ENCODE measurements at places on chromosomes 4 and X.

- DNase-seq: no peak
Observed at GRCh38 chr4:52833941-52834525, 28.1 kb upstream of the RASL11B start.

GRCh38 chr4:109406337-109406931 lies 27.2 kb upstream of the SEC24B start:
- DNase-seq: no peak

DNA sequence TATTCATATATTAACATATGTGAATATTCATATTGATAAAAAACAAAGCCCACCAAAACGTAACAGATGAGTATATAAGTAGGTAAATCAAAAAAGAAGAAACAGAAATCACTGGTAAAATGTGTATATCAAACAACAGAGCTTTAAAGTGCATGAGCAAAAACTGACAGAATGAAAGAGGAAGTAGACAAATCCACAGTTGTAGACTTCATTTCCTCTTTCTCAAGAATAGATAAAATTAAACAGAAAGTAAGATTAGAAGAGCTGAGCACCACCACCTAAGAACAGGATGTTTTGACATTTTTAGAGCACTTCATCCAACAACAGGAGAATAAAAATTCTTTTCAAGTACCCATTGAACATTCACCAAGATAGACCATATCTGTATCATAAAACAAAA lies 64.6 kb downstream of the CNKSR2 start:
- no peak for DNase-seq

DNA sequence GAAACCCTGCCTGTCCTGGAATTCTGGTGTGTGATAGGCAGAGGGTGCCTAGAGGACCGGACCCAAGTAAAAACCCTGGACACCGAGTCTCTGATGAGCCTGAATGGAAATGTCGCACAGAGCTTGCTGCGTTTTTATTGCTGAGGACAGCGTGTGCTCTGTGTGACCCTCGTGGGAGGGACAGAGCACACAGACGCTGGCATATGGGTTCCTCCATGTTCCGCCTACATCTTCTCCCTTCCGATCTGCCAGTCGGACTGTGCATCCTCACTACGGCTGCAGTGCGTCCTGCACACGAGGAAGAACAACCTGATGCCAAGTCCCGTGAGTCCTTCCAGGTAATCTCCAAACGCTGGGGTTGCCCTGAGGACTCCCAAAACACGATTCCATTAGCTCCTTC lies 68.3 kb downstream of the AFAP1 start:
- DNase-seq: no peak

DNA sequence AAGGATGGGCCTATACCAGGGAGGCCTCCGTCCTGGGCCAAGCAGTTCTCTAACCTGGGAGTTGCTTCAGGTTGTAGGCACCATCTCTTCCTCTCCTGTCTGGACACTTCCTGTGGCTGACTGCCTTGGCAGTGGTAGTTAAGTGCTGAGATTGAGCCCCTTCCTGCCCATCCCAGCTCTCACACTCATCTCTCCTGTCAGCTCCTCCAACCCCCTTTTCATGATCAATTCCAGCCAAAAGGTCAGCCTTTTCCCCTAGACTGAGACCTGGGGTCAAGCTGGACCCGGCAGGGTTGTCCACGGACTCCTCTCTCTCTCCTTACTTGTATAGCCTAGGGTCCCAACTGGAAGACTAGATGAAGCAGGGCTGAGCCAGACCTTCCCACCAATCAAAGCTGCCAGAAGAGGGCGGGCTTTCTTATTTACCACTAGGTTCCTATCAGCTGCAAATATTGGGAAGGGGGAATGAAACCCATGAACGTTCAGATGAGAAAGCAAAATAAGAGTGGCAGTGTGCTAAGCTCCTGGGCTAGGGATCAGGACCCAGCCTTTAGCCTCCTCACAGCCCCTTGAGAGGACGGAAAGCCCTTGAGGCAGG lies 34.5 kb downstream of the KDM5C start:
- no peak for DNase-seq

DNA sequence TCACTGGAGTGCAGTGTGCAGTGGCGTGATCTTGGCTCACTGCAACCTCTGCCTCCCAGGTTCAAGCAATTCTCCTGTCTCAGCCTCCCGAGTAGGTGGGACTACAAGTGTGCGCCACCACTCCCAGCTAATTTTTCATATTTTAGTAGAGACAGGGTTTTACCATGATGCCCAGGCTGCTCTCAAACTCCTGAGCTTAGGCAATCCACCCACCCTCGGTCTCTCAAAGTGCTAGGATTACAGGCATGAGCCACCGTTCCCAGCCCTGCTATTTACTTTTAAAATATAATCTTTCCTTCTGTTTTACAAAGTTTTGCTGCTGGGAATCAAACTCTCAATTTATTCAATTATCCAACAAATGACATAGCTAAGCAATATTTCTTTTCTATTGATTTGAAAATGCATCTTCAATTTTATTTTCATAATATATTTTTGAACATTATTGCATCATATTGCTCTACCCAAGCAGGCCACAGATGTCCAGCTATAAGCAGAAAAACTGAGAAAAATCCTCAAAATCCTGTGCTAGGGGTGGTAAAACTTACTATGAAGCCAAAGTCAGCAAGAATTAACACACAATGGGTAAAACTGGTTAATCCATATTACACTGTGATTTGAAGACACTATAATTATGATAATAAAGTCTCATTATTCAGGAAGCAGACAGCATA lies 5.2 kb downstream of the TIFA start:
- no peak for DNase-seq

DNA sequence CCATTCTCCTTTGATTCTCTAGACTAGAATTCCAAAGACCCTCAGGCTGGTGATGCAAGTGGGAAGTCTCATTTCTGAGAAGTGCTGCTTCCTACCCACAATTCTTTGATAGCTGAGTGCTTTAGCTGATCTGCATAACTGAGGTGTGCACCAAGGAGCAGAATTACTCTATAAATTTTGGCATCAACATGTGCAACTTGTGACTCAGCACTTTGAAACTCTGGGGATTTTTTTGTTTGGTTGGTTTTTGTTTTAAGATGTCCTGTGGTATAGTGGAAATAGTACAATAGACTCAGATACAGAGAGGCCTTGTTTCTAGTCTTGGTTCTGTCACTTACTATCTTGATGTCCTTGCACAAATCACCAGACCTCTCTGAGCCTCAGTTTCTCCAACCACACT lies 148.4 kb downstream of the AR start:
- DNase-seq: no peak

GRCh38 chrX:10199212-10199611 lies 42.4 kb downstream of the CLCN4 start:
- DNase-seq: no peak

GRCh38 chr4:165328101-165328425 lies 594 bp downstream of the MSMO1 start:
- DNase-seq: no peak

DNA sequence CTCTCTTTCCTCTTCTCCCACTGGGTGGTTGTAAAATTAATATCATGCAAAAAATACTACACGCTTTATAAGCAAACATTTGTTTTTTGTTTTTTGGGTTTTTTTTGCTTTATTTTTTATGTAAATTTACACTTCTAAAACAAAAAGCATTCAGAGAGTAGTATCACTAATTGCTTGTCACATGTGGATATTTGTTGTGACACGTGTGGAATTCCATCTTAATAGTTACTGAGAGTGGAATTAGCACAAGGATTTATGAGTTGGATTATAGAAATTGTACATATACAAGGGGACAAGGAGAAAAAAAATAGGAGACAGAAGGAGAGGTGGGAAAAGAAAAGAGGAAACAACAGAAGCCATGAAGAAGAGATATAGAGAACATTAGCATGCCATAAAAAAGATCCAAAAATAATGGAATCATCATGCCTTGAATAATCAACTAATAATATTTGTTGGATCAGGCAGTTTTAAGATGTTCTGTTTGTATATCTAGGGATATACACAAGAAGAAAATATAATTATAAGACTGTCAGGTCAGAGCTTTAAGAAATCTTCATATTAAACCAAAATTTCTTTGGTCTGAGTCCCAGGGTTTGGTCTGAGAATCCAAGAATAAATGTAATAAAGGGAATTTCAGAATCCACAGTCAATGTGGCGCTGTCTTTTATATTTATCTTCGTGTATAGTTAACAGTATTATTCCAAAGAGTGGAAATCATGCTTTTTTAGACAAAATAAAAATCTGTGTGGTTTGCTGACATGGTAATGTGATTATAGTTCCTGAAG lies 98.5 kb upstream of the INTU start:
- DNase-seq: no peak

- DNase-seq: no peak
Observed at GRCh38 chr4:37889849-37890800, 759 bp upstream of the TBC1D1 start.
